ENCODE measurements at places on chromosomes 4 and X.

GRCh38 chr4:23333556-23333945 lies 556.3 kb downstream of the PPARGC1A start:
- DNase-seq: no peak

GRCh38 chr4:110135523-110135922 lies 62.9 kb downstream of the ELOVL6 start:
- DNase-seq: no peak

- no peak for DNase-seq
Observed at GRCh38 chr4:154640999-154641398, 28.5 kb upstream of the FGG start.

GRCh38 chr4:8419222-8420041 lies 21.1 kb downstream of the ACOX3 start:
- no peak for DNase-seq

DNA sequence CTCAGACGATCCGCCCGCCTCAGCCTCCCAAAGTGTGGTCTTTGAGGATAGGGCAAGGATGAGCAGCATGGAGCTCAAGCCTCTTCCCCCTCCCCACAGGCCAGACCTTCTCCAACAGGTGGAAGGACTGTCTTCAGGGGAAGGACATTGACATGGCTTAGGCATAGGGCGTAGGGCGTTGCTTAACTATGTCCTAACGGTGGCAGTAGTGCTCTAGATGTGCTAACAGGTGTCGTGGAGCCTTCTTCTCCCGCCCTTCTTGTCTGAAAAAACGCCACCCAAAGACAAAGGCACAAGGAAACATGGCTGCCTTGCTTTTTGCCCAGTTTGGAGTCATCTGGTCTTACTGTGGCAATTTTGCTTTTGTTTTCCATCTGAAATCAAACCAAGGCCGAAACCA lies 219.8 kb downstream of the OR13H1 start:
- no peak for DNase-seq

DNA sequence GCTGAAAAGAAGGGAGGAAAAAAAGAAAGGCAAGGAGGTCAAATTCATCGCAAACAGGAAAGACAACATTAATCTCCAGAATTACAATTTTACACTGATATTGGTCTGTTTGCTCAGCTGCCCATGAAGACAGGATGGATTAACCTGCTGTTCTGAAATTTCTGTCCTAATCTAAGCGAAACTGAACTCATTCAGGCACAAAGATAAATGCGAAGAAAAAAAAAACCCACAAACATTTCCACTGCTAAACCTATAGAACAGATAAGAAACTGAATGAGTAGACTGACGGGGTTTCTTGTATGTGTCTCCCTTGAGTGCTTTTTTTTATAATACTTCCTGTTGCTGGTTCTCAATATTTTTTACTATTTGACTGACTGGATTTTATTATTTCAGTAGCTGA lies 251.8 kb upstream of the FTHL17 start:
- DNase-seq: no peak

GRCh38 chr4:153520801-153521329 lies 54.7 kb downstream of the TMEM131L start:
- no peak for DNase-seq

GRCh38 chr4:159280442-159281172 lies 177.7 kb downstream of the RAPGEF2 start:
- no peak for DNase-seq

DNA sequence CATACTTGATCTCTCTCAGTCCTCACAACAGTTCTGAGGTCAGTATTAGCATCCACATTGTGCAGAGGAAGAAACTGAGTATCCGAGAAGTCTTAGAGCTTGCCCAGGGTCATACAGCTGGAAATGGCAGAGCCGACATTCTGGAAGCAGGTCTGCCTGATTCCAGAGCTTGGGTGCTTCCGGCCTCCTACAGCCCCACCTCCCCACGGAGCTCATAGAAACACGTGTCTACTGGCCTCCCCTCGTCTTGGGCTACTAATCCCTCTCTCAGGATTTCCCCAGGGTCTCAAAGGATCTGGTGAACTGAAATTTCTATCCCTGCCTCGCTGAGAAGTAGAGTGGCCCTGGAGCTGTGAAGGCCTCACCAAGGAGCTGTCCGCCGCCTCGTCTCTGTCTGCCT lies 12.0 kb upstream of the KDM5C start:
- DNase-seq: no peak

GRCh38 chr4:166622425-166622977 lies 611.8 kb downstream of the SPOCK3 start:
- no peak for DNase-seq

DNA sequence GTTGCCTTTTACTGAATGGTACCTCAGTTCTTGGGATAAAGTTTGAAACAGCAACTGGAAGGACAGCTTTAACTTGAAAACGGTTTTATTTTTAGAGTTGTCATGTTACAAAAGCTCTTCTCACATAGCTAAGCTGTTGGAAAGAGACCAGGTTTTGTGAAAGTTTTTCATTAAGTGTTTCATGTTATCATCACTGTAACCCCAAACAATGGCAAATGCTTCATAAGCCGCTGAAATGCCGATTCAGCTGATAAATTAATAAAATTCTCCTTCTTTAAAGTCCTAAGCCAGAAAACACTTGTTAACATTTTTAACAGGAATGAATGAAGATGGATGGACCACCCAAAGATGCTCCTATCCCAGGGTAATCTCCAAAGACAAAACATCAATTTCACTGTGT lies 76.1 kb upstream of the IRF2 start:
- no peak for DNase-seq

- no peak for DNase-seq
Observed at GRCh38 chr4:146255463-146255862, 41.1 kb downstream of the REELD1 start.

- DNase-seq: no peak
Observed at GRCh38 chr4:83389037-83389720, 54.5 kb upstream of the HPSE start.

- no peak for DNase-seq
Observed at GRCh38 chrX:133590703-133591505, 175.6 kb upstream of the GPC4 start.

GRCh38 chr4:26912810-26913209 lies 52.2 kb downstream of the STIM2 start:
- DNase-seq: no peak

DNA sequence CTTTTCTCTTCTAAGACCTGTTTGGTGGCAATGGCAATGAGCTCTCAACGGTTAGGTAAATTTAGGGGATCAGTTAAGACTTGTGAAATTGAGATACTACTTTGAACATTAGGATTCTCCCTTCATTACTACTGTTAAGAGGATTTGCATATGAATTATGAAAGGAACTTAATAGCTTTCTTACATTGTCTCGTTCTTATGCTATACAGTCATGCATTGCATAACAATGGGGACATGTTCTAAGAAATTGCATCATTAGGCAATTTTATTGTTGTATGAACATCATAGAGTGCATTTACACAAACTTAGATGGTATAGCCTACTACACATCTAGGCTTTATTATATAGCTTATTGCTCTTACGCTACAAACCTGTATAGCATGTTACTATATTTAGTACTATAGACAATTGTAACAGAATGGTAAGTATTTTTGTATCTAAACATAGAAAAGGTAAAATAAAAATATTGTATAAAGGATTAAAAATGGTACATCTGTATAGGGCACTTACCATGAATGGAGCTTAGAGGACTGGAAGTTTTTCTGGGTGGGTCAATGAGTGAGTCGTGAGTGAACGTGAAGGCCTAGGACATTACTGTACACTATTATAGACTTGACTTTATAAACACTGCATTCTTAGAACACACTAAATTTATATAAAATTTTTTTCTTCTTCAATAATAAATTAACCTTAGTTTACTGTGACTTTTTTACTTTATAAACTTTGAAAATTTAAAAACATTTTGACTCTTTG lies 62.5 kb downstream of the PAQR3 start:
- DNase-seq: peak; percentile 96
